ENCODE measurements at places on chromosomes 12 and 14. TPM values are rescaled to one million over a fixed set of nuclear protein-coding genes. Genes with fewer than 3 reads are reported as not detected.

- DNase-seq = no peak
Measured at GRCh38 chr12:5094986-5095385, 51.3 kb downstream of the KCNA5 start.

GRCh38 chr14:74661726-74662450 lies 49.9 kb upstream of the LTBP2 start:
- no peak for DNase-seq

The TNS2 gene
- polyA plus RNA-seq = 66.1 TPM

- DNase-seq = no peak
Measured at GRCh38 chr14:97641827-97642226, 844.6 kb downstream of the VRK1 start.

DNA sequence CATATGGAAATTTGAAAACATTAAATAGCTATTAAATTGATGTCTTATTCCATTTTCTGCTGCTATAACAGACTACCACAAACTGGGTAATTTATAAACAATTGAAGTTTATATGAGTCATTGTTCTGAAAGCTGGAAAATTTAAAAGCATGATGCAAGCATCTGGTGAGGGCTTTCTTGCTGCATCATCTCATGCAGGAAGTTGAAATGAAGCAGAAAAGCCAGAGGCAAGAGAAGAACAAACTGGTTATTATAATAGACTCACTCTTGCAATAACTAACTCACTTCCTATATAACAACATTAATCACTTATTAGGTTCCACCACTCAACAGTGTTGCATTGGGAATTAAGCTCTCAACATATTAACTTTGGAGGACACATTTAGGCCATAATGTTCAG lies 1277.4 kb downstream of the LRFN5 start:
- no peak for DNase-seq

DNA sequence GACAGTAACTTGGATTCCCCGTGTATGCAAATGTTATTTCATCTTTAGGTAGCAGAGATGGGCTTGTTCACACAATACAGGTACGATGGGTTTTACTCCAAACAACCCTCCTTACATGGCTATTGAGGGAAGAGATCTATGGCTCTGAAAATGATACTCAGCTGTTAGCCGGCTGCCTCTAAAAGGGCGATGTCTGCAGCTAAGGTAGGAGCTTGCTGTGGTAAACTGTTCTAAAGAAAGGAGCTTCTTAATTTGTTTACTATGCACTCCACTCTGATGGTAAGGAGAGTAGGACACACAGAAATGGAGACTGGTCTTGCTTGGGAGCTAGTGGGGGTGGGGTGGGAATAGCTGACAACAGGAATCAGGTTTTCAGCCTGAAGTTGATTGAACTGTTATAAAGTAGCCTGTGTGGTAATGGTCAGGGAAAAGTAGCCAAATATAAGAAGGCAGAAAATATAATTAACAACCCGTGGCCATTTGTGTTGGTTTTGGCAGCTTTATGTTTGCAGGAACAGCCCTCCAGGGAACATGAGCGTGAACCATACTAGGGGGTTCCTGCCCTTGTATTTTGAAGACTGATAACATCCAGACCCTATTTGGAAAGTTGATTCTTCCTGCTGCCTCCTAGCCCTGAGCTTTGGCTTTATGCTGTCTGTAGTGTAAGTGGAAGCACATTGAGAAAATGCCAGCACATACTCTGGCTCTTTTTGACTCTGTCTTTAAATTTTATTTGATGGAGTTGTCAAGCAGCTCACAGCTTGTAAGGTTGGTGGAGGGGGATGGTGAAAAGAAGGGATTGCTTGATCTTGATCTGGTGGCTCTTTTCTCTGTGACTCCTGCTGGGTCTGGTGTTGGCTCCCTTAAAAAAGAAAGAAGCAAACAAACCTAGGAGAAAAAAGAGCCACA lies 929.8 kb downstream of the DIO2 start:
- no peak for DNase-seq

- no peak for DNase-seq
Measured at GRCh38 chr12:5170844-5171243, 127.2 kb downstream of the KCNA5 start.

GRCh38 chr14:32224737-32225377 lies 21.8 kb upstream of the RNU6-8 start:
- no peak for DNase-seq

The ARHGEF25 gene
- 31.4 TPM for polyA plus RNA-seq

DNA sequence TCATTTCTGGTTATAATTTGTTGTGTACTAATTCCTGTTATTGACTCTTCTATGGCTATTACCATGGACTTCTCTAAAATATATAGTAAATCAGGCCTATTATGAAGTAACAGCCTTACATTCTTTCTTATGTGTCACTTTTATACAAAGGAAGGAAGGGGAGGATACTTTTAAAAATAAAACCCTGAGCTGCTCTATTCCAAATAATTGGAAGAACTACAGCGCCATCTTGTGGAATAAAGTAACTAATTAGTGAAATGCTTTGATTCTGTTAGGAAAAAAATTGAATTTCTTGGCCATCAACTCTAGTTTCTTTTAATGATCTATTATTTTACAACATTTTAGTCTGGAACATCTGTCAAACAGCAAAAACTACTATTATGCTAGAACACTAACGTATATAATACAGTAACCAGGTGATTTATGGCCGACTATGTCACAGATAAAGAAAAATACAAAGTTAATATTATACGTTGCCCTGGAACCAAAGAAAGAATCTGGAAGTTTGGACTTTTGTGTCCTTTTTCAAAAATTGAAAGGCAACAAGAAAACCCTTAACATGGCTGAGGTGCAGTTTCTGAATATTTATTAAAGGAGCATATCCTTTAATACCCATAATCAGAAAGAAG lies 55.0 kb upstream of the NELL2 start:
- DNase-seq = peak; percentile 48

DNA sequence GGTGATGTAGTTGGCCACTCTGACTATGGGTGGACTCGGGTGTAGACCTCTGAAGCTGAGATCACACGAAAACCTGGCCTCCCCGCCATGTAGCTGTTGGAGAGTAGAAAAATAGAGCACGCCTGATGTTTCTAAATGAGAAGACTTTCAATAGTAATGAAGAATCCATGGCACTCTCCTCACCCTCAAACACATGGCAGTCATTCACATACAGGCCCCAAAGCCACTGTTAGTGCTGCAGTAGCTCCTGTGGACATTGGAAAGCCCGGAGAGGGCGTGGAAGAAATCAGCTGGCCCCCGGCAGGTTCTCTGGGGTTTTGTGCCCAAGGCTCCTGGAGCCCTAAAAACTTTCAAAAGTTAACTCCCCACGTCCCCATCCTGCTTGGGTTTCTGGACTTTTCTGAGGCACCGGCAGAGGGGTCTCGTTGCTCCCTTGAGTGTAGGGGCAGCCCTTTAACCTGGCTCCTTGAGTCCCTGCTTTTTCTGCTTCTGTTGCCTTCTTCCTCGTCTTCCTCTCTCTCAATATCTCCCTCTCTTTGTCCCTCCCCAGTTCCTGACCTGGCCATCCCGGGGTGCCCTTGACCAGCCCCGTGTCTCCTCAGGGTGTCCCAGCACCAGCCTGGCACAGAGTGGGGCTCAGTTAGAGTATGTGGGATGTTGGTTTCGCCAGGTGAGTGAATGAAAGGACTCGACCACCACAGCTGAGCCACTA lies 8.3 kb downstream of the MEG3 start:
- DNase-seq = no peak

The NPAS3 gene
- polyA plus RNA-seq = 8.6 TPM

- no peak for DNase-seq
Measured at GRCh38 chr14:51442513-51443175, 202.6 kb downstream of the TMX1 start.

The RDH12 gene
- 0.38 TPM for polyA plus RNA-seq

DNA sequence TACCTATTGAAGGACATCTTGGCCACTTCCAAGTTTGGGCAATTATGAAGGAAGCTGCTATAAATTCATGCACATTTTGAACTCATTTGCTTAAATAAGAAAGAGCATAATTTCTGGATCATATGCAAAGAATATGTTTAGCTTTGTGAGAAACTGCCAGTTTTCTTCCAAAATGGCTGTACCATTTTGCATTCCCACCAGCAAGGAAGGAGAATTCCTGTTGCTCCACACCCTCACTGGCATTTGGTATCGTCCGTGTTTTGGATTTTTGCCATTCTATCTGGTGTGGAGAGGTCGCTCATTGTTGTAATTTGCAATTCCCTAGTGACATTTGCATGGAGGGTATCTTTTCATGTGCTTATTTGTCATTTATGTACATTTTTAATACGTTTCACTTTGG lies 339.3 kb downstream of the DAD1 start:
- DNase-seq = no peak

DNA sequence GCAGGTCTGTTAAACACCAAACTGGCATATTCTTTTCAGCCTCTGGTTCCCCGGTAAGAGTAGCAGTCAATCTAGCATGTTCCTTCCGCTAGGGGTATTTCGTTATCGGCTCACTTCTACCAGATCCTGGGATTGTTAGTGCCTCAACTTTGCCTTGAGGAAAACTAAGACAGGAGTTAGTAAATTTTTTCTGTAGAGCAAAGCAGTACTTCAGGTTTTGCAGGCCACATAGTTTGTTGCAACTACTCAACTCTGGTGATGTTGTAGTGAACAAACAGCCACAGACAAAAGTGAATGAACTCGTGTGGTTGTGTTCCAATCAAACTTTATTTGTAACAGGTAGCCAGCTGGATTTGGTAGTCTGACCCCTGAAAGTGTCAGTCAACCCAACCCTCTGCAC lies 6.3 kb upstream of the CDH24 start:
- no peak for DNase-seq

The MDM1 gene
- 36.4 TPM for polyA plus RNA-seq

The TAS2R8 gene
- polyA plus RNA-seq = not detected

The RERG gene
- polyA plus RNA-seq = 38.4 TPM

GRCh38 chr12:75877763-75878621 lies 153.6 kb downstream of the PHLDA1 start:
- DNase-seq = no peak

The SLCO1B1 gene
- polyA plus RNA-seq = not detected

GRCh38 chr12:93199831-93200236 lies 177.9 kb upstream of the NUDT4 start:
- DNase-seq = no peak

The KRT79 gene
- not detected for polyA plus RNA-seq

The C12orf54 gene
- polyA plus RNA-seq = 0.25 TPM

- DNase-seq = no peak
Measured at GRCh38 chr14:56979936-56980335, 169.7 kb upstream of the OTX2 start.

- DNase-seq = no peak
Measured at GRCh38 chr14:103436533-103436932, 51.3 kb downstream of the MARK3 start.

DNA sequence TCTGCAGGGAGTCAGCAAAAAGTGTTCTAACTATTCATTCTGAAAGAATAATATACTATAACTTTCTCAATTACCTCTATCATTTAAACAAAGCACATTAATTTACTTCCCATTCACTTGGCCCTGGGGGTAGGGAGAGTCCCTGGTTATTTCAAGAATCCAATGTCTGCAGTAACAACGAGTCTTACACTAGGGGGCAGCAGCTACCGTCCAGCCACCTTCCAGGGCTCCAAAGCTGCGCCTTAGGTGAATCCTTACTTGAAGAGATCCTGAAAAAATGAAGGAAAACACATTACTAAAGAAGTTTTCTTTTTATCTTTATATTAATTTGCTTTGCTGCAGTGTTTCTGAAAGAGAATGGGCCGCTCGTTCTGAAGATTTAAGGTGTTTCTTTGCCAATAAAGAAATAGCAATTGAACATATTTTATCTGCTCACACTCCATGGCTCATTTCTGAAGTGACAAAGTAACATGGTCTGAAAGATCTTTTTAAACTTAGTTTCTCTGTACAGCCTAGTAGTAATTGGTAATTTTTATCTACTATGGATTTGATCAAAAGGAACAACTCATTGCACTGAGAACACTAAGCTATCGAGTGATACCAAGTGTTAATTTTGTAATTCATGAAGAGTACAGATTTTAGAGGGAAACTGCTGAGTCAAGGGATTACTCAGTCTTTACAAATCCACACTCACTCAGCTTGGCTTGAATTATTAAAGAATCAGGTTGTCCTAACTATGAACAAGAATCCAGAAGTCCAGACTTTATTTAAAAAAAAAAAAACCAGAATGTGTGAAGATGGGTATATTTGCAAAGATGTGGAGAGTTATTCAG lies 27.6 kb downstream of the BHLHE41 start:
- DNase-seq = no peak

- no peak for DNase-seq
Measured at GRCh38 chr14:99899578-99900178, 106.5 kb downstream of the EML1 start.

All from right renal cortex interstitium (tissue), 3 donors.